ENCODE measurements at places on chromosomes 11 and 22.

DNA sequence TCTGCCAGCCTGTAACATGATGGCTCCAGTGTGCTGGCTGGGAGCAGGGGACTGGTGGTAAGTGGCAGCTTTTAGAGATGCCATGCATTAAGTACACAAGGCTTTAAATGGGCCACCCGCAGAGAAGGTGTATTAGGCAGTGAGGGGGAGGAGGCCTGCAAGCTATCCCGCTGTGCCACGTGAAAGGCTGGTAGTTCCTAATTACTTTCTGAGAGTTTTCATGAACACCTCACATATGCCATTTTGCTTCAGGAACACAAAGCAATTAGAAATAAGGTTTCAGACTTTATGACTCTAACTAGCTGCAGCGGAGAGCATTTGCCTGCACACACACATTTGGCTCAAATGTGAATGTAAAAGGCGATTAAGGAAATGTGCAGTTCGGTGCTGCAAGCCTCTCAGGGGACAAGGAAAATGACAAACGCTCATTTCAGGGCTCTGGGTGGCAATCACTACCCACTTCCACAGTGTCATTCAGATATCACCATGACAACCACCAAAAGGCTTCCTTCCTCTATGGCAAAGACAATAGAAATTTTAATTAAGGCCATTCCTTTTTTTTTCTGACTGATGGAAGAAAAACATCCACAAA lies 116.6 kb downstream of the PLEKHA7 start:
- DNase-seq = peak; percentile 60

DNA sequence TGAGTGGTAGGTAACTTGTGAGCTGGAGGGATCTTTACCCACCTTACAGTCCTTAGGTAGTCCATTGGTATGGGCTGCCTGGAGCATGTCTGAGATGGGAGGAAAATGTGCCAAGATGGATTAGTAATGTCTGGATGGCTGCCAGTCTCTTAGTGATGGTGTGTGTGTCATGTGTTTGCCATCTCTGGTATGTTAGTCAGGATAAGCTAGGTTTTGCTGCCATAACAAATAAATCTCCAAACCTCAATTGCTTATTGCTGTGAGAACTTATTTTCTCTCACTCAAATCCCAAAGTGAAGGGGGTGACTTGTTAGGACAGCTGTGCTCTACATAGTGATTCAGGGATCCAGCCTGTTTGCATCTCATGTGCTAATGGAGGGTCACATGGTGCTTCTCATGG lies 40.9 kb upstream of the MYEOV start:
- no peak for DNase-seq

GRCh38 chr11:70544774-70545609 lies 146.7 kb downstream of the CTTN start:
- no peak for DNase-seq

- DNase-seq = peak; percentile 54
These were observed 15.6 kb upstream of the INCENP start for GRCh38 chr11:62108017-62108750.

GRCh38 chr11:130211781-130212401 lies 52.3 kb downstream of the ST14 start:
- no peak for DNase-seq

- no peak for DNase-seq
These were observed 14.8 kb downstream of the OR51B4 start for GRCh38 chr11:5286901-5287300.

GRCh38 chr22:26825960-26826935 lies 168.9 kb downstream of the MIAT start:
- DNase-seq = no peak

DNA sequence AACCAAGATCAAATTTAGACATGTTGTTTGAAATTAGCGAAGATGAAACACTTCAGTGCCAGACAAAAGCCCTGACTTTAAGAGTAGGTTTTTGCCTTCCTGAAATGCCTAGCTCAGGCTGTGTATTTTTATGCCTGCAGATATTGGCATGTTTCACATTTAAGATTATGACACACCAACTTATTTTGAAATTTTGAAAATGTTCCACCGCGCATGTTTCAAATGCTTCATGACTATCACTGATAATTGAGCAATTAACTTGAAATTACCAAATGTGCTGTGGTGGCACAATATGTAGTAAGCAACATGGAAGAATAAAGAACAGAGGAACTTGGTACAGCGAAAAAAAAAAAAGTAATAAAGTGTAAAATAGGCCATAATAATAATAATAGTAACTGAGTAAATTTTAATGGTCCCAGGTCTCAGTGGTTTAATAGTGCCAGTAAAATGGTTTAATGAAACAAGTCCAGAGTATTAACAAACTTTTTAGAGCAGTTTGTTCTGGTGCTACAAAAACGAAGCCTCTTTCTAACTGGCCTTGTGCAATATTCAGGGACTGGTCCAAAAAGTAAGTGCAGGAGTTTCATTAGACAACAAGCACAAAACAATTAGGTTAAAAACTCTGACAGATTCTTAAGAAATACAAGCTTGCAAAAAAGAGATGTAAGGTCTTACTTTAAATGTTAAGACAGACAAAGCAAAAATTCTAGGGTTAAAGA lies 112.5 kb upstream of the SOX6 start:
- no peak for DNase-seq

GRCh38 chr11:12375720-12376119 lies 1.7 kb upstream of the PARVA start:
- no peak for DNase-seq

DNA sequence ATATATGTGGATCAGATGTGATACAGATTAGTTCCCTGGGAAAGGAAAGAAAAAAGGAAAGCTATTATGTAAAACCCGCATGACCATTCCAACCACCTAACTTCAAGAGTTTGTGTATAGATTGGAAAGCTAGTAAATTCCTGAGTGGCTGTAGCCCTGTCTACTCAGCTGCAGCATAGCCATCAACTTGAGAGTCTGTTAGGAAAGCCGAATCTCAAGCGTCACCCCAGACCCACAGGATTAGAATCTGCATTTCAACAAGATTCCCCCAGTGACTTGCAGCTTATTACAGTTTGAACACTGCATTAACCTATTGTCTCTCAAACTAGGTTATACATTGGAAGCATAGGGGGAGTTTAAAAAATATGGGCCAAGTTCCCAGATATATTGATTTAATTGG lies 921.7 kb downstream of the LRRC4C start:
- DNase-seq = no peak

GRCh38 chr11:121405646-121406045 lies 46.5 kb upstream of the SORL1 start:
- peak; percentile 50 for DNase-seq

DNA sequence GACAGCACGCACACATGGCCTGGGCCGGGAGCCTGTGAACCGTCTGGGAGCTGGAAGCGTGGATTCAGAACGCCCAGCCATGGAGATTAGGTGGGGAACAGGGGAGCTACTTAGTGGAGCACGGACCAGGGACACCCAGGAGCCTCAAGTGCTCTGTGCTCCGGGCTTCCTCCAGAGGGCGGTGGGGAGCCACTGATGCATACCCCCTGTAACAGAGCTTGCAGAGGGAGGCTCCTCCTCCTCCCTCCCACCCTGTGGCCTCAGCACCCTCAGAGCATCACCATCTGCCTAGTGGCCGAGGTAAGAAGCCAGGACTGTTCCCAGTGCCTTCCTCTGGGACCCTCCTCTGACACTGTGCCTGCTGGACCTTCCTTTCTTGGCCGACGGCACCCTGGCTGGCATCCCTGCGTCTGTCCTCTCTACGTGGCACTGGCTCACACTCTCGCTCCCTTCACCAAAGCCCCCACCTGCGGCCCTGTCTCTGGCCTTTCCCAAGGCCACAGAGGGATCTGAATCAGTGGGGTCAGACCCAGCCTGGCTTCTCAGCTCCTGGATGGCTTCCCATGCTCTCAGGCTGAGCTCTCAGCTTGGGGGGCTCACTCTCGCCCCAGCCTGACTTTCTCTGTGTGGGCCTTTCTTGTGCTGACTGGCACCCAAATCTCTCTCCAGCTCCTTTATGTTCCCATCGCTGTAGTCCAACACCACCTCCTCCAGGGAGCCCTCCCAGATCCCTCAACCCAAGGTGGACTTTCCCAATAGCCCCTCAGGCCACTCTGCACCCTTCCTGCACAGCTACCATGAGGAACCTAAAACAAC lies 780.9 kb downstream of the BRD1 start:
- DNase-seq = peak; percentile 0

DNA sequence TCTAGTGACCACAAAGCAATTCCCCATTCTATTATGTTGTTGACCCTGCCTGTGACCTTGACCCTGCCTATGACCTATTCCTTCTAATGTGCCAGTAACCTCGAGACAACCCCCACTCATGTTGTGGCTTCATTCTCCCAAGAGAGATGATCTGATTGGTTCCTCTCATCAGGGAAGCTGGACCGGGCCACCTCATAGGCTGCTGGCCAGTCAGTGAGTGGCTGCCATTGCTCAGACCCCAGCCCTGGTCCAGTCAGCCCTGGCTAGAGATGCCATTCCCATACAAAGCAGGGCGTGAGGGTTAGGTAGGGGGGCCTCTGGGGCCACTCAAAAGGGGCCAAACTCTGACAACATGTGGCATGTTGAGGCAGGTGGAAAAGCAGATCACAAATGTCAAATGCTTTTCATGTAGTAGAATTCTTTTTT lies 11.9 kb downstream of the SLC29A2 start:
- no peak for DNase-seq

DNA sequence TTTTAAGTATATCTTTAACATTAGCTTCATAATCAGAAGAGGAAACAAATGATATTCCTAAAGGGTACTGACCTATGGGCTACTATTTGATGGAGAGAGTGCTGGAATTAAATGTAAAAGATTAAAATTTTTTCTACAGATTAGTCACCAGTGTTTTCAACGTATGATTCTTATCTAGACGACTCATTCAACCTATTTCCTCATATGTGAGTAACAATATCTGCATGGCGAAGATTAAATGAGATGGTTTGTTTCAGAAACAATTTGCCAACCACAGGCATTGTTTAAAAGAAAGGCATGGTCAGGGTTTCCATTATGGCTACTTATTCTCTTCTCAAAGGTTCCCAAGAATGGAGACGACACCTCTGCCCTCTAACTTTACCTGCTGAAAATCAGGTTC lies 20.4 kb downstream of the OR56B4 start:
- DNase-seq = peak; percentile 52

DNA sequence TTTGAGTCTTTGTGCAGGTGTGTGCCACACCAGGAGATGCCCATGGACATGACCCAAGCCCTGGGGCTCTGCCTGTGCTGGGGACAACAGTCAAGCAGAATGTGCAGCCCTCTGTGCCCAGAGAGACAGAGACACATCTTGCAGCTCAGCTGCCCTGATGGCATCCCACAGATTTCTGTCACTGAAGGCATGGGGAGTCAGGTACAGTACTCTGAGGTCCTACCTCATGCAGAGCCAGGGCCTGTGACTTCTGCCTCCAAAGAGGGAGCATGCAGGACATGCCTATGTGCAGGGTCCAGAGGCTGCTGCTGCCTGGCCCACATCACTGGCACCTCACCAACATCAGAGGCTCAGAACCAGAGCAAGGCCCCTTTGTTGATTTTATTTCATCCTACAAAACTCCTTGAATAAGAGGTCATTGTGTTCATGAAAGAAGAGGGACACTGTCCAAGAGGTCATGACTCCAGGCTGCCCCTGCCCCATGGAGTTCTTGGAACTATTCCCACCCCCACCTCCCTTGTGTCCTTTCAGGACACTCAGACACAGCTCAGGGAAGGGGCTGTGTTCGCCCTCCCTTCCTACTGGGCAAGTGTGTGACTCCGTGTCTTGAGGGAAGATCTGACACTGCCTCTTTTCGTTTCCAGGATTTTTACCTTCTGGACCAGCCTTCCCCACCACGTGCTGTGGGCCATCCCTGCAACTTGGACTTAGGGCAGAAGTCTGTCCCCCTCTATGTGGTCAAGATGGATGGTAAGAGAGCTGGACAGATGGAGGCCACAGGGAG lies 62.3 kb downstream of the BTG4 start:
- DNase-seq = no peak
